RPMI8226 (cell line): ENCODE measurements at places on chromosomes 1 and 21.

GRCh38 chr1:204224655-204225054, 10.9 kb upstream of the GOLT1A start:
- no peak for DNase-seq

DNA sequence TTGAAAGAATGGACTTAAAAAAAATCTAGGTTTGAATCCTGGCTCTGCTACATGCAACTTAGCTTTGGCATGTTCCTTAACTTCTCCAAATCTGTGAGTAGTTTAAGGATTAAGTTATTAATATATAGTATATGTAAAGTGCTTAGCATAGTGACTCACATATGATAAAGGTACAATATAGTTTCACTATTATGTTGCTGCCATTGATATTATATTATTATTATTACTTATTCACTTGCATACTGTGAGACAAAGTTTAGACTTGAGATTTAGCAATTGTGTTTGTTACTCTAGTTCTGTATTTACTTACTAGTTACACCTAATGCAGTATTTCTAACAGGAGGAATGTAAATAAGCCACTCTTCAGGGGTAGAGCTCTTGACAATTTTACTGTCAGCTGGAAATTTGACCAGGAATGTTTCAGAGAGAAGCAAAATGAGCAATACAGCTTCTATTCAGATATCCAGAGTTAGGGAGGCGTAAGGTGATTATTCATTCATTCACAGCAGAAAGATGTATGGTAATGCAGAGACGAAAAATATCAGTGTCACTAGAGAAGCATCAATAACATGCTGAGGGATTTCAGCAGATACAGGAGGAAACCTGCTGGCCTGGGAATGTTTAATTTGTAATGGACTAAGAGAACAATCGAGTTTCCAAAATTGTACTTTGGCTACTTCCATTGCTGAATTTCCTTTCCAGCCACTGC, 25.5 kb downstream of the RGS7 start:
- no peak for DNase-seq

- no peak for DNase-seq
Measured at GRCh38 chr1:157725221-157725577, 24.6 kb upstream of the FCRL3 start.

- no peak for DNase-seq
Measured at GRCh38 chr1:229251185-229251584, 19.7 kb upstream of the RAB4A start.

GRCh38 chr1:31602081-31602480, 15.4 kb upstream of the HCRTR1 start:
- no peak for DNase-seq

- no peak for DNase-seq
Measured at GRCh38 chr1:10616696-10617095, 141.9 kb downstream of the PEX14 start.

DNA sequence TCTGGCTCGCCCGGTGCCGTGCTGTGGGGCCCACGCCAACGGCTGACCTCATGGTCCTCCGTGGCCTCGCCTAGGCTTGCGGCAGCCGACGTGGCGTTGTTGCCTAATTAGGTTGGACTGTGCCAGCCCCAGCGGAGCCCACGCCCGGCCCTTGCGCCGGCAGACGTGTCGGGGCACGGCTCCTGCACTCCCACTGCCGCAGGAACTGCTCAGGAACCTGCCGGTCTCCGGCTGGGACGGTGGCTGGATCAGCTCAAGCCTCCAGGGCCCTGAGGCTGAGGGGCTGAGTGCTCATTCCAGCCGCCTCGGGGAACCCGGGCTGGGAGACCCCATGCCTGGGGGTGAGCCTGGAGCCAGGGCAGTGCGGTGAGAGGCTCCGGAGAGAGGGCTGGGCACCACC, 16.1 kb upstream of the PEX10 start:
- no peak for DNase-seq

DNA sequence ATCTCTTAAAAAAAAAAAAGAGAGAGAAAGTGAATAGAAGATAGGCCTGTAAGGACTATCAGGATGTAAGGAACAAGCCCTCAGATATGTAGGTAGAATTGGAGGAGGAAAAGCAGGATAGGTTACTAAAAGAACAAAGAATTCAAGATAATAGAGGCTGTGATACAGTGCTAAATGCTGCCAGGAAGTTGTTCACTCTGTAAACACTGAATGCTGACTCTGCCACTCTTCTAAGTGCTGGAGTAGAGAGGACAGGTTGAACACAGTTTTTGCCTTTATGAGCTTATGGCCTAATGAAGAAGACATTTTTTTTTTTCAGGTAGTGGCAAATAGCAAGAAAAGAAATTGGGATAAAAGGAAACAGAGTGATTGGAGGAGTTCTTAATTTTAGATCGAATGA, 90.6 kb upstream of the ZNF678 start:
- DNase-seq: no peak

- DNase-seq: no peak
Measured at GRCh38 chr1:152067150-152067549, 21.7 kb downstream of the TCHHL1 start.

GRCh38 chr21:28883931-28884330, 108.7 kb downstream of the LTN1 start:
- DNase-seq: no peak

DNA sequence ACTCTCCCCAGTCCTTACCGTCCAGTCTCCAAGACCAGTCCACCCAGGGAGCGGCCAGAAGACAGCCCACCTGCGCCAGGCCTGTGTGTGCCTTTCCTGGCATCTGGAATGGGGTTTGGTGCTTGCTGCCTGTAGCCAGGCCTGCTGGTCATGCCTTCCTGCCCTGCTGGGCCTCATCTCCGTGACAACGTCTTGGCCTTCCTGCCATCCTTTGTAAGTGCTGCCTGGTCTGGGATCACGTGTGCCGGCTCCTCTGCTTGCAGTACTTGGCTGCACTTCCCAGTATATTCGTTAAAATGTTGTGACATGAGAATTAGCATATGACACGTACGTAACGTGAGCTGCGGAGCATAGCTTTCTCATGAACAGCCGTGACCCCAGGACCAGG, 145.3 kb upstream of the COL6A1 start:
- DNase-seq: no peak

DNA sequence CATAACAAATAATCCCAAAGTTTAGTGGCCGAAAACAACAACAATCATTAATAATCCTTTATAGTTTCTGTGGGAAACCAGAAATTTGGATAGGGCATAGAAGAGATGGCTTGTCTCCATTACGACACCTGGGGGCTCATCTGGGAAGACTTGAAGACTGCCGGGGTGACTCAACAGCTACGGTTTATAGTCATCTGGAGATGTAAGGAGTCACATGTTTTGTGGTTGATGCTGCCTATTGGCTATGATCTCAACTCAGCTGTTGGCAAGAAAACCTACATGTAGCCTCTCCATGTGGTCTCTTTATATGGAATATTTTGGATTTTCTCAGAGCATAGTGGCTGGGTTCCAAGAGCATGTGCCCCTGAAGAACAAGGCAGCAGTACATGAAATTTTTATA, 29.3 kb upstream of the TSPAN2 start:
- no peak for DNase-seq

DNA sequence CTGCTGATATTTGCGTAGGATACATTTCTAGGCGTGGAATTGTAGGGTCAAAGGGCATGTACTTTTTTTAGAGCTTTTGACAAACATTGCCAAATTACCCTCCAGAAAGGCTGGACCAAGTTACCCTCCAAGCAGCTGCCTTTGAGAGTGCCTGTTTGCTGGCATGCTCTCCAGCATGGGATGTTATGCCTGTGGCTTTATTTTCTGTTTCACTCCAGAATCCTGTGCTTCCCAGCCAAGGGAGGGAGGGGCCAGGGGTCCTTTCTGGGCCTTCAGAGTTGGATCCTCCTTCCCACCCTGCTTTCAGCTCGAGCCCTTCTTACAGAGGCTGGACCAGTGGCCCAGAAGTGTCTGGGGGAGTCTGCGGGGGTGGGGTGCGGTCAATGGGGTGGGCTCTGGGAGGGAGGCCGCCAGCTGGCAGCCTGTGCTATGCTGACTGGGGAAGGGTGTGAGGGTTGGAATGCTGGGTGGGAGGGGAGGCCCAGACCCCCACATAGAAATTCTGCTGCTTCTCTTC, 81.2 kb downstream of the EPHB2 start:
- DNase-seq: no peak
